Frontal cortex (tissue), 4 donors: ENCODE measurements at places on chromosomes 2 and 18. TPM values are rescaled to one million over a fixed set of nuclear protein-coding genes. Genes with fewer than 3 reads are reported as not detected.

The TRABD2A gene
- total RNA-seq = 0.41 TPM

The MLPH gene
- total RNA-seq = 0.82 TPM

The CFAP221 gene
- 7.3 TPM for total RNA-seq

DNA sequence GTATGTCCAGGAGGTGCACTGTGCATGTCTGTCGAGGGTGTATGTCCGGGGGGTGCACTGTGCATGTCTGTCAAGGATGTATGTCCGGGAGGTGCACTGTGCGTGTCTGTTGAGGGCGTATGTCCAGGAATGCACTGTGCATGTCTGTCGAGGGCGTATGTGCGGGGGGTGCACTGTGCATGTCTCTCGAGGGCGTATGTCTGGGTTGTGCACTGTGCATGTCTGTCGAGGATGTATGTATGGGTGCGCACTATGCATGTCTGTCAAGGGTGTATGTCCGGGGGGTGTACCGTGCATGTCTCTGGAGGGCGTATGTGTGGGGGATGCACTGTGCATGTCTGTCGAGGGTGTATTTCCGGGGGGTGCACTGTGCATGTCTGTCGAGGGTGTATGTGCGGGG, 249.3 kb upstream of the MYT1L start:
- DNase-seq = no peak

GRCh38 chr2:215120401-215120800, 18.0 kb downstream of the ABCA12 start:
- no peak for DNase-seq

DNA sequence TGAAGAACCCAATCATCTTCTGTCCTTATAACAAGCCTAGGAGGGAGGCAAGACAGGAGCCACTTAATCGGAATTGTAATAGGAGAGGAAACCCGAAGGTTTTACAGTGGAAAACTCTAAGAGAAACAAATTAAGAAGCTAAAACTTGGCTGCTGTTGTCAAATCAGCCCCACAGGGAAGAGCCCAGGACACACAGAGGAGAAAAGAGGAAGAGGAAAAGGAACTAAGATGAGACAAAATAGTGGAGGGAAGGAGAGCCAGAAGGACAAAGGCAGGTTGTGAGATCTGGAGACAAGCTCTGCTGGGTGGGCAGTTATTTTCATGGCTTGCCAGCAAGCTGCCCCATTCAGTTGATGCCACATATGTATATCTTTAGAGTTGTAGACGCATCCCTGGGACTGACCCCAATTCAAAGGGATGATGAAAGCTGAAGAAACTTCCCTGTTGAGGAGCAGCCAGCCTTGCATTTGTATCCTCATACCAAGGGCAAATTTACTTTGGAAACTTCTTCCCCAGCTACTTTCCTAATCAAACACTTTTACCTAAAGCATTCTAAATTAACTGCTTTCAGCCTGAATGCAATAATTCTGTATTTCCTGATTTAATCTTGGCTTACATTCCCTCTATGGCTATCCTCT, 499.8 kb upstream of the MEIS1 start:
- DNase-seq = no peak

DNA sequence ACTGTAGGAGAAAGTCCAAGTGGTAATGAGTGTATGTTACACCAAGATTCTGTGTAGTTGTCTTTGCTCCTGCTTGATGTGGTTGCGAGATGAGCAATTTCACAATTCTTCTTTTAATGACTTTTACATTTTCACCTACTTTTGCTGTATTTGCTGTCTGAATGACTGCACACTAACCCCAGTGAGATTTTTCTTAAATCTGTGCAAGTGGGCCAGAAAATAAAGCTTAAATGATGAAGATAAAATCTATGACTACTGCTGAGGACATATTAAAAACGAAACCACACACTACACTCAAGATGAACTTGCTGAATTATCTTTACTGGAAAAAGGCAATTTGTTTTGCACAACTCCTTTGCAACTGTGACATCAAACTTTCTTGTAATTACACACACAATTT, 4.1 kb downstream of the LDAH start:
- DNase-seq = no peak

- DNase-seq = no peak
Observed at GRCh38 chr2:100599566-100599965, 36.8 kb downstream of the PDCL3 start.

- DNase-seq = no peak
Observed at GRCh38 chr18:79945118-79946042, 6.1 kb downstream of the SLC66A2 start.

DNA sequence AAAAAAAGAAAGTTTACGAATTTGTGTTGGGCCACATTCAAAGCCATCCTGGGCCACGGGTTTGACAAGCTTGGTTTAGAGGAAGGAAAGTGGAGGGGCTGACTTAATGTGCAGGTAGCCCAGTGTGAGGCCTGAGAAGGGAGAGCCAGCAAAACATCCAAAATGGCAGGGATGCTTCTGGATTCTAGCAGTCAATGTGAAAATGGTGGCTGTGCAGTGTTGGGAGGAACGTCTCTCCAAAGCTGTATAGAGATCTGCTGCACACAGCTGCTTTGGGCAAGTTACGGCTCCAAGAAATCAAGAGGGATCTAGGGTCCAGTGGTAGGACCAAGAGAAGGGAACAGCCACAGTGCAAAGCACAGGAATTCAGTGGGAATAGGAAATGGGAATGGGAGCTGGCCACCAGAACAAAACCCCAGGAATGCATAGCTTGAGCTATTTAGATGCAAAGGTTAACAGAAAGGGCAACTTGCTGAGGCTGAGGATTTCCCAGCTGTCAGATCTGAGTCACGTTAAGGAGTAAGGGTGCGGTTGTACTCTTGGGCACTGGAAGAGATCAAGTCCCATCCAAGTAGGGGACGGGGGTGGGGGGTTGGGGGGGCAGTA, 70.6 kb downstream of the B3GNT2 start:
- DNase-seq = no peak

- DNase-seq = no peak
Observed at GRCh38 chr2:30512243-30512886, 65.3 kb downstream of the LCLAT1 start.

DNA sequence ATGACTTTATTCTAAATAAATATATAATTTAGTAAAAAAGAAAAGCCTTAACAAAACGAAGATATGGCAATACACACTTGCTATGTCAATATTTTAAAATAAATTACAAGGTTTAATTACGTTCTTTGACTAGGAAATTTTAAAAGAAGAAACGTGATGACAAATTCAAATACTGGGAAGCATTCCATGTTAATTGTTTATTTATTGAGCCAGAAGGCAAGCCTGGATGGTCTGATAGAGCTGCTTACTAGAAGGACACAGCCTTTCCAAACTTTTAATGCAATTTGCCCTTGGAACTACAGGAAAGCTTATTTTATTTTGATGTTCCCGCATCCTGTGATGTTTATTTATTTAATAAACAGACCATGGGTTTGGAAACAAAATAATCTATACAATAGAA, 33.4 kb upstream of the DSEL start:
- no peak for DNase-seq
